DMS 273 treated with DMSO at 0.1 percent for 48 hours (cell line): ENCODE measurements at places on chromosomes 1 and 21.

DNA sequence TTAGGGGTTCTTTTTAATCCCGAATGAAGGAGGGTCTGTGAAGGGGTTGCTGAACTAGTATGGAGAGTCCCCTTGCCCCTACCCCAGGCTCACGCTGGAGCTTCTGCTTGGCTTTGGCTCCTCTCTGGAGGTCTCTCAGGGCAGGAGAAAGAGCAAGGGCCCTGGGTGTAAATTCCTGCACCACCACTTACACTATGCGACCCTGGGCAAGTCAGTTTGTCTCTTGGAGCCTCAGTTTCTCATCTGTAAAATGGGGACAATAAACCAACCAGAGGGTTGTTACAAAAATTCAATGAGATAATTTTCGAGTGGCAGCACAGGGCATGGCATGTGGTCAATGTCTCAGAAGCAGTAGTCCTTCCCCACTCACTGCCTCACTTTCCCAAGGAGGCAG, 11.4 kb downstream of the FOXO6 start:
- DNase-seq: no peak

GRCh38 chr1:105087506-105087905, 1337.8 kb downstream of the AMY1C start:
- DNase-seq: no peak

GRCh38 chr1:94119796-94120569, 965 bp downstream of the ABCA4 start:
- DNase-seq: no peak

DNA sequence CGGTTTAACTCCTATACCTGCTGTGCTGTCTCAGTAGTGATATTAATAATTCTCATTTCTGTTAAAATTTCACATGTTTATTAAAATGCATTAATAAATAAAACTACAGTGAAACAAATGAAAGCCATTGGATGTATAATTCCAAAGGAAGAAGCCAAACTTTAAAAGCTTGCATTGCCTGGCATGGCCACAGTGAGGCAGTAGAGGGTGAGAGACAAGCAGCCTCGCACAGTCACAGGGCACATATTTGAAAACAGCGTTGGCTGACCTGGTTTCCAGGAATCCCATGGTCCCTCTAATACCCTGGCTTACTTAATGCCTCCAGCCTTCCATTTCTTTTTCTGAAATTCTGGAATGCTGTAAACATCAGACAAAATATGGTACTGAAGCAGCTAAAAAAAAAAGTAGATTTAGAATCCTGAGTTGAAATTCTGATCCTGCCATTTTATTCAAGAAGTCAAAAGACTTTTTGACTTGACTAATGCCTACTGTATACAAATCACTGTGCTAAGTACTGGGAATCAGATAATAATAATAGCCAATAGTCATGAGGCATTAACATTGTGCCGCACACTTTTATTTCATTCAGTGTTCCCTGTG, 6.7 kb upstream of the RNASEL start:
- peak; percentile 51 for DNase-seq

DNA sequence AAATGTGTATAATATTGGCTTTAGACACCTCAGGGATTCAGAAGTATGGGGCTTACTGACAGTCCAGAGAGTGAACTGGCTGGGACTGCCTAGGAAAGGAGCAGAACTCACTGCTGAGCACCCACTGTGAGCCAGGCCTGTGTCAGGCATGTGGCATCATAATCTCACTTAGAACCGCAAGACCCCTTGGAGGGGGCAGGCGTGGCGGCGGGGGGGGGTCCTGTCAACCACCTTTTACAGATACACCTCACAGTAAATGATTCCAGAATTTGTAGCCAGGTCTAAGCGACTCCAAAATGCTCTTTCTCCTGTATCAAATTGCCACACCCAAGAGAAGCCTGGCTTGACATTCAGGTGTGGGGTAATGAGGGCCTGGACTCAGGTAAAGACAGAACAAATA, 235.5 kb downstream of the KCNH1 start:
- DNase-seq: no peak

DNA sequence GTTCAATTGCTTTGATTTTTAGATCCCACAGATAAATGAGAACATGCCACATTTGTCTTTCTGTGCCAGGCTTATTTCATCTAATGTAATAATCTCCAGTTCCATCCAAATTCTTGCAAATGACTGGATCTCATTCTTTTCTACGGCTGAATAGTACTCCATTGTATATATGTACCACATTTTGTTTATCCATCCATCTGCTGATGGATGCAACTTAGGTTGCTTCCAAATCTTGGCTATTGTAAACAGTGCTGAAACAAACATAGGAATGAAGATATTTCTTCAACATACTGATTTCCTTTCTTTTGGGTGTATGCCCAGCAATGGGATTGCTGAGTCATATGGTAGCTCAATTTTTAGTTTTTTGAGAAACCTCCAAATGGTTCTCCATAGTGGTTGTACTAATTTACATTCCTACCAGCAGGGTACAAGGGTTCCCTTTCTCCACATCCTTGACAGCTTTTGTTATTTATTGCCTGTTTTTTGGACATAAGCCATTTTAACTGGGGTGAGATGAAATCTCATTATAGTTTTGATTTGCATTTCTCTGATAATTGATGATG, 344.4 kb downstream of the KCTD3 start:
- no peak for DNase-seq

GRCh38 chr1:59453297-59453968, 156.5 kb downstream of the FGGY start:
- DNase-seq: no peak

GRCh38 chr1:85276978-85277639, 677 bp upstream of the BCL10 start:
- DNase-seq: no peak

DNA sequence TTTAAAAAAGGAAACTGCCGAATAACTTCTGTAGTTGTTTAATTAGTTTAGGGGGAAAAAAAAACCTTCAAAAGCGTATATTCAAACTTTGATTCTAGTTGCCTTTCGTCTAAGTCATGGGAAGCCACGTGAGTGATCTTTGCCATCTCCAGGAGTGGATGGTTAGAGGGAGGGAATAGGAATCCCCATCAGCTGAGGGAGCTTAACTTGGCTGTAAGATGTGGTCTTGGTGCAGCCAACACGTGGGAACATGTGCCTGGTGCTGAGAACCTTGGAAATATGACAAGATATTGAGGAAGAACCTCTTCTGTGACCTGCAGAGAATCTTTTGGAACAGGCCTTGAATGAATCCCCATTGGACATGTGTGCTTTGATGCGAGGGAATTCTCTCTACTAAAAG, 1.7 kb downstream of the BACE2 start:
- DNase-seq: no peak

DNA sequence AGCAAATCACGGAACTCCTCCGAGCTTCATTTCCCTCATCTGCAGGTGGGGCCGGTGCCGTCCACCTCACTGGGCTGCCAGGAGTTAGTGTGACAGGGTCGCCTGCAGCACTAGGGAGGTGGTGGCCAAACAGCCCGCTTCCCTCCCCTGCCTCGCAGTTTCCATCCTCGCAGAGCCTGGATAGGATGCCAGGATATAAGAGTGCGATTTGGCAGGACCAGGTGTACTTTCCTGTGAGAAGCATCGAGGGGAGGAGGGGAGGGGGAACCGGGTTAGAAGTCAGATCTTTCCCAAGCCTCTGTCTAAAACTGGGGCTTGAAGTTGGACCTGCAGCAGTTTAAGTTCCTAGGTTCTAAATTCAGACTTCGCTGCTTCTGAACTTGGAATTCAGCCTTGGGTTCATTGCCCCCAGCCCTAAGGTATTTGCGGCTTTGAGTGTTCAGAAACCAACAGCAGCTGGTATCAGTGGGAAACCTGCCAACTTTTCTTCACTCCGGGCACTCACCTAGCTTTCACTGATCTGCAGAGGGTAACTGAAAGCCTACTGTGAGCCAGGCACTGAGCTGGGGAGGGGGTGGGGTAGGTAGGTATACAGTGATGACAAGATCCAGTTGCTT, 1.7 kb upstream of the JUN start:
- peak; percentile 70 for DNase-seq

DNA sequence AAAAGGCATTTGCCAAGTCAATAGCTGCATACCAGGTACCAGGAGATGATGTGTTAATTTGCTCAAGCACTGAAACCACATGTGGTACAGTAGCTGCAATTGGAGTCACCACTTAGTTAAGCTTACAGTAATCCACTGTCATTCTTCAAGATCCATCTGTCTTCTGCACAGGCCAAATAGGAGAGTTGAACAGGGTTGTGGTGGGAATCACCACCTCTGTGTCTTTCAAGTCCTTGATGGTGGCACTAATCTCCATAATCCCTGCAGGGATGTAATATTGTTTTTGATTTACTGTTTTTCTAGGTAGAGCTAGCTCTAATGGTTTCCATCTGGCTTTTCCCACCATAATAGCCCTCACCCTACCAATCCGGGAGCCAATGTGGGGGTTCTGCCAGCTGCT, 91.9 kb downstream of the FCRL5 start:
- DNase-seq: no peak

DNA sequence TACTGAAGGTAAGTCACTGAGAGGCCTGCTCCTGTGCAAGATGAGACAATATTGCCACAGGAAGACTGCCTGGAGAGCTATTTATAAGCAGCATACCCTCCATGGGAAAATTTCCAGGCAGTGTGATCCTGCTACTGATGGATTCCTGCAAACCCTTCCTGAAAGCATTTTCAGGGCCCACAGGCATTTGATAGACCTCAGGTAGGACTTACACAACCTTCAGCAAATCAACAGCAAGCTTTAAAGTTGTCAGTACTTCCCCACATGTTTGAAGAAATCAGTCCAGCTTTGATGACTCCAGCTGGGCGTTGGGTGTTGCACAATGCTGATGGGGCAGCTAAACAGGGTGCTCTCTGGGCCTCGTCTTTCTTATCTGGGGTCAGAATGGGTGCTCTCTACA, 108.8 kb downstream of the PLXNA2 start:
- DNase-seq: no peak

GRCh38 chr1:160704250-160704649, 7.4 kb downstream of the CD48 start:
- no peak for DNase-seq

- DNase-seq: no peak
Measured at GRCh38 chr1:76219366-76219818, 144.8 kb downstream of the ST6GALNAC3 start.

DNA sequence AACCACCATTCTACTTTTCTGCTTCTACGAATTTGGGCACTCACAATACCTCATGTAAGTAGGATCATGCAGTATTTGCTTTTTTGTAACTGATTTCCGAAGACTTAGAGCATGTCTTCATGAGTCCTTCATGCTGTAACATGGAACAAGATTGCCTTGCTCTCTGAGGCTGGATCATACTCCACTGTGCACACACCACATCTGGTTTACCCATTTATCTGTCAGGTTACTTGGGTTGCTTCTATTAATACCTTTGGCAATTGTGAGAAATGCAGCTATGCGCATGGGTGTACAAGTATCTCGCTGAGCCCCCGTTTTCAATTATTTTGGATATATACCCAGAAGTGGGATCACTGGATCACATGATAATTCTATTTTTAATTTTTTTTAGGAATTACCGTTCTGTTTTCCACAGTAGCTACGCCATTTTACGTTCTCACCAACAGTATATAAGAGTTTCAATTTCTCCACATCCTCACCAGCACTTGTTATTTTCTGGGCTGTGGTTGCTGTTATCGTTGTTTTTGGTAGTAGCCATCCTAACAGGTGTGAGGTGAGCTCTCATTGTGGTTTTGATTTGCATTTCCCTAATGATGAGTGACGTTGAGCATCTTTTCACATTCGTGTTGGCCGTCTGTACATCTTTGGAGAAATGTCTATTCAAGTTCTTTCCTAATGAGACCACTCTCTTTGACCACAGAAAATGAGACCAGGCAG, 10.7 kb upstream of the SLC2A5 start:
- no peak for DNase-seq

GRCh38 chr1:59903141-59903754, 23.3 kb downstream of the CYP2J2 start:
- no peak for DNase-seq

DNA sequence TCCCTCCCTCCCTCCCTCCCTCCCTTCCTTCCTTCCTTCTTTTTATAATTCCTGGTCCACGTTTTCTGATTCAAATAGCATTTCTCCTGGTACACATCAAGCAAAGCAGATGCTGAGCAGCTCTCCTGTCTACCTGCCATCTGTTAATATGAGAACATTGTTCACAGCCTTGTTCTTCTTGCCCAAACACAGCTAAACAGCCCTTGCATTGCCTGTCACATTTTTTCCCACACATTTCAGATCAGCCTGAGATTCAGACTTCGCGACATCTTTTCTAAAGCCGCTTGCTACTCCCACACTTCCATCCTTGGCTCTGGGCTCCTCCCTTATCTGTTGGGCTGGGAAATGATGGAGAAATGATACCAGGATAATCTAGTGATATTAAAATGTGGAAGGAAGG, 200.5 kb downstream of the PCP4 start:
- DNase-seq: peak; percentile 73

GRCh38 chr1:30740251-30741238, 17.0 kb downstream of the LAPTM5 start:
- DNase-seq: no peak

- DNase-seq: no peak
Measured at GRCh38 chr1:241591317-241591716, 48.9 kb downstream of the CHML start.

- DNase-seq: no peak
Measured at GRCh38 chr21:29870814-29871213, 69.0 kb downstream of the GRIK1 start.

DNA sequence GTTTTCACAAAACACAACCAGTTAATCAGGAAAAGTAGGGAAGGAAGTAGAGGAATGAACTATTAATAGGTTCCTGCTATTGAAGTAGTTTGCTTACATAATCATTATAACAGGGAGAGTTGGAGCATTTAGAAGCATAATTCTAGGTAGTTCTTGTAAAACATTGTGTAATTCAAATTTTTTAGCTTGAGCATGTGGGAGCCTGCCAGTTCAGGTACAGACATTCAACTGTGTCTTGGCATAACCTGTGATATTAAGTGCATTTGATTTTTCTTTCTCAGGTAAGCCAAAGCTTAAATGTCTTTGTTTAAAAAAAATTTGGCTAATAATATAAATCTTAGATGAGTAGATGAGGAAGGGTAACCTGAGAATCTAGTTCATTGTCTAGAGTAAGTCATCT, 3.4 kb downstream of the YTHDF2 start:
- no peak for DNase-seq

DNA sequence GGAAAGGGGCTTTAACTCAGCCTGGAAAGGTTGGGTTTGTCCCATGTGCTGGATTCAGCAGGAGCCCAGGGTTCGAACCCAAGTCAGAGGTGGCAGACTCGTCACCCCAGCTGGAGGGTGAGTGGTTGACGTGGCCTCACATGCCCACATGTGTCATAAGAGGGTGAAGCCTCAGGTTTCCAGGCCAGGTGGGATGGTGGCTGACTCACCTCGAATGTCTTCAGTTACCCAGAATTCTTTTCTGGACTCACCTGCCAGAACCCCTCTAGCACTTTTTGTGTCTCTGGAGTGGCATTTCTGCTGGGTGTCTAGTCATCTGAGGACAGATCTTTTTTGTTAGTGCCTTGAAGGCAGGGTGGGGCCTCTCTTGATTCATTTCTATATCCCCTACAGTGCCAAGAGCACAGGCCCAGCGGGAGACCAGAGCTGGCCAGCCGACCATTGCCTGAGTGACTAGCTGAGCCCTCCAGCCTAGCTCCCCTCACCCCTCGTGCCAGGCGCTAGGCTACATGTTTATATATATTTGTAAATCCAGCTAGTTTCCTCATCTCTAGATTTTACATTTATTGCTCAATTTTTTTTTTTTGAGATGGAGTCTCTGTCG, 28.1 kb downstream of the IL6R start:
- DNase-seq: no peak

- no peak for DNase-seq
Measured at GRCh38 chr1:169860187-169860586, 33.5 kb downstream of the SCYL3 start.
